ENCODE measurements at places on chromosomes 2 and 18. TPM values are rescaled to one million over a fixed set of nuclear protein-coding genes. Genes with fewer than 3 reads are reported as not detected.

GRCh38 chr18:24915547-24915946, 436.4 kb downstream of the ZNF521 start:
- DNase-seq, result no peak

DNA sequence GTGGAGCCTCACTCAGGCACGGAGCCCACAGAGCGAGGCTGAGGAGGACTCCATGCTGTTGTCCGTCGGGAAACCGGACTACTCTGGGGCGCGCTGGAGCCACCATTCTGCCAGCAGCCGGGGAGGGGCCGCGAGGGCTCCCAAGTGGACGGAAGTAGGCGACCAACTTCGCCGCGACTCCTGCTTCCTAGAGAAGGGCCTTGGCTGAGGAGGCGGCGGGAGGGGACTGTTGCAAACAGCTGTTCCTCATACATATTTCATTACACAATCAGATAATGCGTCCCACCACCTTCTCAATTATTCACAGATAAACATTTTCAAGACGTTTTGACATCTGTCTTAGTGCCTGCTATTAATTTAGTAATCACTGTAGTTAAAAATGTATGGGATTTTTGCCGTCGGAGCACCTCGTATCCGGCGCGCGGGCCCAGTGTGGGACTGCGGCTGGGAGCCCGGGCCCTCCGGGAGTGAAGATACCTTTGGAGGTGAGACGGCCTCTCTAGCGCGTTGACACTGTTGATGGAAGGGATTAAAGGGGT, 11.7 kb upstream of the SIX3 start:
- DNase-seq, result no peak

- DNase-seq, result no peak
These were observed 46.1 kb downstream of the NRP2 start for GRCh38 chr2:205728366-205728765.

The COMMD1 gene
- total RNA-seq, result 30.1 TPM

The GKN2 gene
- total RNA-seq, result not detected

The STAT1 gene
- total RNA-seq, result 54.5 TPM

Measured in sciatic nerve (tissue), 2 donors.